PC-3 (cell line): ENCODE measurements at places on chromosomes 11 and 22. TPM values are rescaled to one million over a fixed set of nuclear protein-coding genes. Genes with fewer than 3 reads are reported as not detected.

DNA sequence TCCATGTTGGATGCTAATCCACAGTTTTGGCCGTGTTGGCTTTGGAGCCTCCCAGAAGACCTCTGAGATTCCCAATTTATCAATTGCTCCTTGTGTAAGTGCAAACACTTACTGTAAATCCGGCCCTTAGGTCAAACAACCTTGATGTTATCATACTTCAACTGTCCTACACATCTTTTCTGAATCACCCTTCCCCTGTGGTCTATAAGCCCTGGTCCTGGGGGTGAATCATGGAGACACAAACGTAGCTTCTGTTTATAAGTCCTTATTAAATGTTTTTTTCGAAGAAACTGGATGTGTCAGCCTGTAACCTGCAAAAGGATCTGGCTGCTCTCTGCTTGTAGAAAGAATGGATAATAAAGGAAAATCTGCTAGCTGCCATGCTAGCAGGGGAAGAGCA, 1.7 kb upstream of the IL10RA start:
- H3K4me1 ChIP-seq = no peaks in the 10 kb centered on the region
- peaks cover 88% of the 10 kb centered on the region for H3K27me3 ChIP-seq
- H3K36me3 ChIP-seq = no peaks in the 10 kb centered on the region
- H3K27ac ChIP-seq = no peak overlapping the region
- H3K4me3 ChIP-seq = no peak overlapping the region

DNA sequence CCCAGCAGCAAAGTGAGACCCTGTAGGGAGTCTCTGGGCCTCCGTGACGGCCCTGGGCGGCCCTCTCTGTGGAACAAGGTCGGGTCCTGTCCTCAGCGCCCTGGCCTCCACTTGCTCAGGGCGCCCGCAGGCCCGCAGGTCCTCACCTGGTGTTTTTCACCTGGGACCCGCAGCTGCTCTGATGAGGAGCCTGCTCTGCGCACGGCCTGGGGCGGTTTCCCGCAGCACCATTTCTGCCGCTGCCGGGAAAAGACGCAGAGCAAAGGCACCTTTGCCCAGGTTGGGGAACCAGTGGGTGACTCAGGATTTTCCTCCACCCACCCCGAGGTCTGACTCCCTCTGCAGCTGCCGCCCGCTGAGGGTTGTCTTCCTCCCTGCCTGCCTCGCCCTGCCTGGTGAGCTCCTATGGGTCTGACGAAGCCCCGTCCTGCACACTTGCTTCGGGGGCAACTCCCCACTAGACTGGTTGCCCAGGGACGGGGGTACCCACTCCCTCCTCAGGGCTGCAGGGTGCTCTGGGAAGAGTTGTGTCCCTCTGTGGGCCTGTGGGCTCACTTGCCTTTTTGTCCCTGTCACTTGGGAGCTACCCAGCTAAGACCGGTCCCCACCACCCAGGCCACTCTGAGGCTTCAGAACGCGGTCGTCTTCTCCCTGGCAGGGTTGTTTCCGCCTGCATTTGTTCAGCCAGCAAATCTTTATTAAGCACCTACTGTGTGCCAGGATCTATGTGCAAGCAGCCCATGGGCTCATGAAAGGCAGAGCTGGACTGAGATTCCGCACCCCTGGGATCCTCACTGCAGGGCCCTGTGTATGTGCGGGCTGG, 89.5 kb downstream of the KCNQ1 start:
- no peaks in the 10 kb centered on the region for H3K27me3 ChIP-seq
- peaks cover 20% of the 10 kb centered on the region for H3K4me1 ChIP-seq
- H3K36me3 ChIP-seq = no peaks in the 10 kb centered on the region; the same call in 1 of the 2 replicates

- H3K27me3 ChIP-seq = no peaks in the 10 kb centered on the region; the same call in 1 of the 2 replicates
- H3K27ac ChIP-seq = no peak within 1 kb of the TSS
- no peak within 1 kb of the TSS for H3K4me3 ChIP-seq
Measured at GRCh38 chr11:4636962-4637661, at the start of gene OR51D1. Gene OR51D1, plus strand, starts transcription at chr11:4637477. Its CDS starts 2,314 bp downstream, at chr11:4639791.

JOSD1 gene
- total RNA-seq = 37.5 and 40.3 TPM in 2 replicates
